Panc1 (cell line): ENCODE measurements at places on chromosomes 11 and 22.

DNA sequence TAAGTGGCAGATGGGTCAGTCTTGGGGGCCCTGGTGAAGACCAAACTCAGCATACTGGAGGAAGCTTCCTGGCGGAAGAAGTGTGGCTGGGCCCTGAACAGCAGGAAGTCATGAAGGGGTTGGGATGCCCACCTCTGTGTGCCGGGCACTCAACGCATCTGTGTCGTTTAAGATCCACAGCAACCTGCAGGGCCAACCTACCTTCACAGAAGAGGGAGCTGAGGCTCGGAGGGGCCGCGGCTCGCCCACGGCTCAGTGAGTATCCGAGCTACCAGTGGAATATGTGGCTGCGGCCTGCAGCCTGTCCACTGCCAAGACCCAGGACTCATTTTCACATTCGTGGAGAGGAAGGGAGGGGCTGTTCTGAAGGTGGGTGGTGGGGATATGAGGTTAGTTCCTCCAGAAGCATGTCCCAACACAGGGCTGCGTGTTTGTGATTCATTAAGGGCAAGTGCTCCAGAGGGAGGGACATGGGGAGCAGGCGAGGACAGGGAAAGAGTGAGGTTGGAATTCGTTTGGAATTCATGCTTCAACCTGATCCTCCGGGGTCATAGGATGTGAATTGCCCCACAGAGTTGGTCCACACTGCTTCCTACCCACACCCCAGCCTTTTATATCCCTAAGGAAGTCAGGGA lies 99.6 kb downstream of the MPPED1 start:
- no peak for DNase-seq

- no peak for DNase-seq
Observed at GRCh38 chr22:46457502-46458488, 79.6 kb downstream of the CELSR1 start.

- no peak for DNase-seq
Observed at GRCh38 chr11:27699926-27700350, 317 bp downstream of the BDNF start.

DNA sequence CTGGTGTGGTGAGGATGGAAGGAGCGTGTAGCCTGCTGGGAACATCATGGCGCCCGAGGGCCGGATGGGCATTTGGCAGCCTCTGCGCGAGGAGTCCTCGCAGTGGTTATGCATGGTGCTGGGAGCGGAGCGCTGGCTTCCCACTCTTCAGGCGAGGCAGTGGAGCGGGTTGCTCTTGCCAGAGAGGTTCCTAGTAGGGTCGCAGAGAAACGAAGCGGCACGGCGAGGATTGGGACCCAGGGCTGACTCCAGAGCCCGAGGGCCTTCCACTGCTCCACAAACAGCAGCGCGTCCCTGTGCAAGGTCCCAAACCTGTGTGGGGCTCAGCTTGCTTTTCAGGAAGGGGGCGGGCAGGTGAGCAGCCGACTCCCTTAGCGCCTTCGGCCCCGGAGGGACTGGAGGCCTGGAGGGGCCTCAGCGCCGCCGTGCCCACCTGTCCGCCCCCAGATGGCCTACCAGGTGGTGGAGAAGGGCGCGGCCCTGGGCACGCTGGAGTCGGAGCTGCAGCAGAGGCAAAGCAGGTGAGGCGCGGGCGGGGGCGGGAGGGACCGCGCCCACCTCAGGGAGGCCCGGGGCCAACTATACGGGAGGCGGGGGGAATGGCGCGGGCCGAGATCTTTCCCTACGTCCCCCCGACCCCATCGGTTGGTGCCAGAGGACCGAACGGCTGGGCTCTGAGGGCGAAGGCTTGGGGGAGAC lies 7.2 kb downstream of the ATG16L2 start:
- no peak for DNase-seq

- DNase-seq = no peak
Observed at GRCh38 chr11:33553486-33553885, 147.1 kb downstream of the C11orf91 start.

- no peak for DNase-seq
Observed at GRCh38 chr11:116180806-116181600, 591.8 kb downstream of the BUD13 start.

DNA sequence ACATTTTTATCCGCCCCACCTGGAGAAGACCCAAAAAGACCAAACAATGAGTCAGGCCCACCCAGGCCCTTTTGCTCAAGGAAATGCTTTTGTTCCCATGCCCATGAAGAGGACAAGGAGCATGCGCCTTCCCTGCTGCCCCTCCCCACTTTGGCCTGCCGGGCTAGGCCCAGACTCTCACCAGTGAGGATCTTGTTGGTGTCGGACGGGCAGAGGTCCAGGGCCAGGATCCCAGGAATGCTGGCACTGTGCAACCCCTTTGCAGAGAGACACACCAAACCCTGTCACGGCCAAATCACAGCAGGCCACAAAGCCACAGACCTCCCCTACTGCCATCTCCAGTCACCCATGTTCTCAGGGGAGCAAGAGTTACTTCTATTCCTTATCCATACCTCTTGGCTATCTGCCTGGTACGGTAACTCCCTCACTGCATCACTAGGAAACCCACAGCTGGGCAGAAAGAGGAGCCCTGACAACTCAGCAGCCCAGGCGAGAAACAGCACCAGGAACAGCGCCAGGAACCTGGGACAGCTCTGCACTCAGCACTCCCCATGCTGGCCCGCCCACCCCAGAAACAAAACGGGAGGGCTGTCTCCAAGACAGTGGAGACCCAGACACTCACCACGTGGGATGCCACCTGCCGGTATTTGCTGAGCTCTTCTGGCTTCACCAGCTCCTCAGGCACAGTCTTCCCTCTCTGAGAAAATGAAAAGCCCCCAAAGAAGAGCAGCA lies 5.5 kb downstream of the PRPF19 start:
- DNase-seq = no peak

DNA sequence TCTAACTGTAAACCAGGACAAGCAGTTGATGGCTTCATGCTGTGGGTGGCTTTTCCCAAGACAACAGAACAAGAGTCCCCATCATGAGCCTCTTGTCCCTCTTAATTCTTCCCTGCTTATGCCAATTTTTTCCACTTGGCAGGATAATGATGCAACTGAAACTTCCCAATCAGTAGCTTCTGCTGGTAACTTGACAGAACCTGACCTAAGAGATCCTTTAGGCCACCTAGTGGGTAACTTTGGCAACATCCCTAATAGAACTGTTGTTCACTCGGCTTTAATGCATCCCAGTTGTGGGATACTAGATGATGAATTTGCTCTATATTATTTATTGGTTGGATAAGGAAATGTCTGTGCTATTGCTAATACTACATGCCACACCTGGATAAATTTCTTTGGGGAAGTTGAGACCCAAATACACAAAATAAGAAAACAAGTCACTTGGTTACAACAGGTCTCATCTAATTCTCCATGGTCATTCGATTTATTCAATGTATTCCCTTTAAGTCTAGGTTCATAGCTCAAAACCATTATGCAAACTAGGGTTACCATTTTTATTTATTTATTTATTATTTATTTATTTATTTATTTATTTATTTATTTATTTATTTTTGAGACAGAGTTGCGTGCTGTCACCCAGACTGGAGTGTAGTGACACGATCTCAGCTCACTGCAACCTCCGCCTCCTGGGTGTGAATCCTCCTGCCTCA lies 41.4 kb upstream of the NFAM1 start:
- DNase-seq = peak; percentile 22

DNA sequence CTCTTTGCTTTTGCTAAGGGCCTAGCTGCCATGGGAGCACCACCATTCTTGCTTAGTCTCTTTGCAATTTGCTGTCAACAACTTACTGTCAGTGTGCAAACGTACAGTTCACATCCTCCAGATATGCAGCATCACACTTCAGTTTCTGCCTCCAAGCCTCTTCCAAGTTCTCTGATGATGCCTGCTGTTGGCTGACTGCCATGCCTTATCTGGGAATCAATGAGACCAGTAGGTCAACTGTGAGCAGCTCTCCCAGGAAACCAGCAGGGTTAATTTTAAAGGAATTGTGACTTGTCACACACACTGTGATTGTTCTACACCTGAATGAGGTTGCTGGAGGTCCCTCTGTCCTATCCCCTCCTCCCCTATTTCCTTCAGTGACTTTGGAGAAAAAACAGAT lies 56.0 kb downstream of the COPB1 start:
- no peak for DNase-seq

GRCh38 chr22:48238284-48238915 lies 1476.0 kb downstream of the TBC1D22A start:
- DNase-seq = no peak

GRCh38 chr11:104905271-104905670 lies 7.0 kb upstream of the CASP12 start:
- DNase-seq = no peak

DNA sequence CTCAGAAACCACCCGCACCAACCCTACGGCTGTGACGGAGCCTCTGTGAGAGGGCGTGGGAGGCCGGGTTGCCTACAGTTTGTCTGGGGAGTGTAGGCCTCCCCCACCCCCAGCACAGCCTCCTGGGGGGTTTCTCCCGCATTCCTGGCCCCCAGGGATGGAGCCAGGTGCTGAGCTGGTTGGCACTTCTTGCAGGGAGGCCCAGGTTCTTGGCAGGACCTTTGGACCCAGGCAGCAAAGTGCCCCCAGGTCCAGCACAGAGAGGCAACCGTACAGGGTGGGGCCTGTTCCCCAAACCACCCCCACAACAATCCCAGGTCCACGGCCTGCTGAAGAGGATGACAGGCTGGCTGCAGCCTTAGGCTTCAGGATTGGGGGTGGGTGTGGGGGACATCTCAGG lies 36.5 kb downstream of the MACROD1 start:
- no peak for DNase-seq

DNA sequence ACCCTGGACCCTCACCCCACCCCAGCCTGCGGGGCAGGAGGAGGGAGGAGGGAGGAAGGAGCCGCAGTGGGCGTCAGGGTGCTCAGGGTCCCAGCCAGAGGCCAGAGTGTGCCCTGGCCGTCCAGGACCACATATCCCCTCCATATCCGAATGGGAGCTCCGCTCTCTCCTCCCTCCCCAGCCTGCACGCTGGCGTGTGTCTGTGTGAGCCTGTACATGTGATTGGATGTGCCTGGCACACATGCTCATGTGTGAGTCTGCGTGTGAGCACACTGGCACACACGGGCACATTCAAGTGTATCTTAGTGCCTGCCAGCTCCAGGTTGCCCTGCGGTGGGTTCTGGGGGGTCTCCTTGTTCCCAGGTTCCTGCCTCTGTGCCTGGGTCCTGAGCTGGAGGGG lies 8.1 kb downstream of the TSSC4 start:
- no peak for DNase-seq

DNA sequence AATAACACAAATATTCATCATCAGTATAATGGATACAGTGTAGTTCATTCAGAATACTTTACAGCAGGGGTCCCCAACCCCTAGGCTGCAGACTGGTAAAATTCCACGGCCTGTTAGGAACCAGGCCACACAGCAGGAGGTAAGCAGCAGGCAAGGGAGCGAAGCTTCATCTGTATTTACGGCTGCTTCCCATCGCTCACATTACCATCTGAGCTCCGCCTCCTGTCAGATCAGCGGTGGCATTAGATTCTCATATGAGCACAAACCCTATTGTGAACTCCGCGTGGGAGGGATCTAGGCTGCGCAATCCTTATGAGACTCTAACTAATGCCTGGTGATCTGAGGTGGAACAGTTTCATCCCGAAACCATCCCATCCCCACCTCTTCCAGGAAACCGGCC lies 125.1 kb downstream of the SERGEF start:
- no peak for DNase-seq

DNA sequence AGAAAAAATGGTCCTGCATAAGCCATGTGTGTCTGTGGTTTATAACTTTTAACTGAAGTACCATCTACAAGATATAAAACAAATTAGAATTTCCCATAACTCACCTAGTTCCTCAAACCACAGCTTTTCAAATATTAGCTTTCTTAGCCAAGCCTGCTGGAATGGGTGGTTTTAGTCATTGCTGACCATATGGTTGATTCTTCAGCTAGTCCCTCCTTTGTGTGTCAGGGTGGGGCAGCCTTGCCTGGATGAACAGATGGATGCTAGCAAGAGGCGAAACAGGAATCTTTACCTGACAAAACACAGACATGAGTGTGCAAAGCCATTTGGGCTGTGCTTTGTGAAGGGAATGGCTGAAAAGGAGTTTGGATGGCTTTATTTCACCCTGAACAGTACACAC lies 6.9 kb upstream of the B3GNT6 start:
- no peak for DNase-seq

DNA sequence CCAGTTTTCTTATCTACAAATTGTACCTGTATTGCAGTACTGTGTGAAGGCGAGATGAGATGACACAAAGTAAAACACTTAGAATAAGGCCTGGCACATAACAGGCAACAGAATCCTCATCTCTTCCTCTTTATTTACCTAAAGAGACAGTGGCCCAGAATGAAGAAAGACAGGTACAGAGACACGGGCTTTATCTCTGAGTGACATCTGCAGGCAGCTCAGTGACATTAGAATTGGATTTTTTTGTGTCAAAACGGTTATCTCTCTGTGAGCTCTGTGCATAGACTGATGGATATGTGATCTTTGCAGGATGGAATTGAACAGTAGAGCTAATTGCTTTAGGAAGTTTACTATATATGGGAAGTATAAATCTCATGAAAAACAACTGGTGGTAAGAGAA lies 36.2 kb upstream of the TRPC6 start:
- DNase-seq = no peak

- DNase-seq = no peak
Observed at GRCh38 chr22:48574776-48575617, 1252.7 kb downstream of the BRD1 start.

- DNase-seq = no peak
Observed at GRCh38 chr11:79059141-79059540, 381.7 kb downstream of the TENM4 start.

DNA sequence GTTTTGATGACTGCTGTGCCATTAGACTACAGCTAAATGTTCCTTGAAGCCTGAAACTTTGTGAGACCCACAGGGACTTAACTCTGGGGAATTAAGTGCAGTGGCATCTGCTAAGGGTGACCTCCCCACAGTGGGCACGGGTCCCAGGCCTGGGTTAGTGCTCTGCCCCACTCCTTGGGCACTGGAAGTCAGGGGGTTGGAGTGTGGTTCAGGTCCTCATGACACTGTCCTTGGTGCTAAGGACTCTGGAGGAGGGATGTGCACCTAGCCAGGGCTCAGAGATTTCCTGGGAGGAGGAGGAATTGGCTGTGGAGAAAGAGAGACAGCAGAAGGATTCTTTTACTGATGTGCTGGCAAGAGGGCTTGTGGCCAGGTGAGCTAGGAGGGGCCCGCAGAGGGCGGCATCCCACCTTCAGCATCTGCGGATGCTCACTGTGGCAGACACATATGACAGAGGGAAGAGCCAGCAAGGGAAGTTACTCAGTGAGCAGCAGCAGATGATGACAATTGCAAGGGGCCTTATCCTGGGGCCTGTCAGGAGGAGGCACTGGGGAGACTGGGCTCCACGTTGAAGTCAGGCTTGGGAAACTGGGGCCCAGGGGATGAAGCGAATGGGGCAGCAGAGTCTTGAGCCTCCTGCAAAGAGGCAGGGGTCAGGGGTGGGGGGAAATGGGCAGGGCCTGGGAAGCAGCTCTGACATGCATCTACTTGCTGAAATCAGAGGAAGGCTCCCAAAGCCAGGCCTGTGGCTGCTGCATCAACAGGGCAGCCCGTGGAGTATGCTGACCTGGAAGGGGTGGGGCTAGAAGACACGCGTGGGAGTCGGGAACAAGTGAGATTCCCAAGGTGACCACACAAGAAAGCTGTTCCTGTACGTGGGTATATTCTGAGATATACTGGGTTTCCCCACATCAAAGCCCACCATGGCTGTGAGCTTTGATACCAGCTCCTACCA lies 144.0 kb downstream of the MPPED1 start:
- no peak for DNase-seq
